Thoracic aorta (tissue), 2 donors: ENCODE measurements at places on chromosomes 13 and 19. TPM values are rescaled to one million over a fixed set of nuclear protein-coding genes. Genes with fewer than 3 reads are reported as not detected.

The APOC4 gene
- total RNA-seq = not detected

The ACTMAP gene
- total RNA-seq = 0.68 TPM

The ZNF30 gene
- 1.5 TPM for total RNA-seq

The KLK2 gene
- not detected for total RNA-seq

The OR4F17 gene
- not detected for total RNA-seq

GRCh38 chr13:20170921-20171320 lies 10.1 kb upstream of the GJA3 start:
- no peaks in the 10 kb centered on the region for H3K27me3 ChIP-seq
- H3K4me1 ChIP-seq = no peaks in the 10 kb centered on the region
- DNase-seq = no peak
- no peak overlapping the region for H3K4me3 ChIP-seq
- no peaks in the 10 kb centered on the region for H3K36me3 ChIP-seq

GRCh38 chr19:2166741-2167738 lies 3.3 kb downstream of the DOT1L start:
- no peaks in the 10 kb centered on the region for H3K36me3 ChIP-seq
- no peaks in the 10 kb centered on the region for H3K27me3 ChIP-seq
- H3K27ac ChIP-seq = peak overlapping the region; percentile 94

DNA sequence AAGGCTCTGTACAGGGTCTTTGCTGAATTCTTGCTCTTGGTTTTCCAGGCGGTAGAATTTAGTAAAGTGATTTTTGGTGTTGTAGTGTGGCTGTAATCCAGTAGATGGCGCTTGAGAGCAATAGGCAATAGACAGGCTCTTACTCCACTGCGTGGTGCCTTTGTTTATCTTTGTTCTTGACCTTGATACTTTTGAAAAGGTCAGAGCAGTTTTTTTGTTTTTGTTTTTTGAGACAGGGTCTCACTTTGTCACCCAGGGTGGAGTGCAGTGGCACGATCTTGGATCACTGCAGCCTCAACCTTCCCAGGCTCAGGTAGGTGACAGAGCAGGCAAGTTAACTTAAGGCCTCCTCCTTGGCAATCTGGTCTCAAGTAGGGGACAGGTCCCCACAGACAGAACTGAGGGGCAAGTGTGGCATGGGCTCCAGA lies 12.2 kb upstream of the LILRA5 start:
- H3K27me3 ChIP-seq = no peaks in the 10 kb centered on the region
- no peak overlapping the region for H3K27ac ChIP-seq
- no peak overlapping the region for H3K4me3 ChIP-seq
- no peaks in the 10 kb centered on the region for H3K36me3 ChIP-seq

DNA sequence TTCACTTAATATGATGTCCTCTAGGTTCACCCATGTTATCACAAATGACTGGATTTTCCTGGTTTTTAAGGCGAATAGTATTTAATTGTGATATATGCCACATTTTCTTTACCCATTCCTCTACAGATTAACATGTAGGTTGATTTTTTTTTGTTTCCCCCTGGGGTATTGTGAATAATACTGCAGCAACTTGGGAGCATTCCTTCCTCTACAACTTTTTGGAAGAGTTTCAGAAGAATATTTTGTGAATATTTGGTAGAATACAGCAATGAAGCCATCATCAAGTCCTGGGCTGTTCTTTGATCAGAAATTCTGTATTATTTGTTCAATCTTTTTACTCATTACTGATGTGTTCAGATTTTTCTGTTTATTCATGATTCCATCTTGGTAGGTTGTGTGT lies 5.6 kb upstream of the ZNF331 start:
- no peaks in the 10 kb centered on the region for H3K27me3 ChIP-seq
- H3K27ac ChIP-seq = no peak overlapping the region
- DNase-seq = no peak
- H3K4me1 ChIP-seq = no peaks in the 10 kb centered on the region

DNA sequence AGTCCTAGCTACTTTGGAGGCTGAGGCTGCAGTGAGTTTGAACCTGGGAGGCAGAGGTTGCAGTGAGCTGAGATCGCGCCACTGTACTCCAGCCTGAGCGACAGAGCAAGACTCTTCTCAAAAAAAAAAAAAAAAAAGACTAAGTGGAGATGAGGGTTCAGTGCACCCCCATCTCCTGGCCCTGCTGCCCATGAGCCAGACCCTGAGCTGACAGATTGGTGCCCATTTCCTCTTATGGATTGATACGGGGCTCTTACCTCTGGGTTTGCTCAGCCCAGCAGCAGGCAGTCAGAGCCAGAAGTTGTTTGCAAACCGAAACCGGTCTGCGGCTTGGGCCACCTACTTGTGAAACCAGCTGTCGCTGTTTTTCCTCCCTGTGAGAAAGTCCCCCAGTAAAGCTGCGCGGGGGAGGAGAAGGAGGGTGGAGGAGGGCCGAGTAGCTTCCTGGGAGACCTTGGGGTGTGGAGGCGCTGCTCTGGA lies 36.9 kb downstream of the ARRDC2 start:
- H3K4me3 ChIP-seq = peak overlapping the region; percentile 72
- H3K27ac ChIP-seq = peak overlapping the region; percentile 70
- no peaks in the 10 kb centered on the region for H3K27me3 ChIP-seq

DNA sequence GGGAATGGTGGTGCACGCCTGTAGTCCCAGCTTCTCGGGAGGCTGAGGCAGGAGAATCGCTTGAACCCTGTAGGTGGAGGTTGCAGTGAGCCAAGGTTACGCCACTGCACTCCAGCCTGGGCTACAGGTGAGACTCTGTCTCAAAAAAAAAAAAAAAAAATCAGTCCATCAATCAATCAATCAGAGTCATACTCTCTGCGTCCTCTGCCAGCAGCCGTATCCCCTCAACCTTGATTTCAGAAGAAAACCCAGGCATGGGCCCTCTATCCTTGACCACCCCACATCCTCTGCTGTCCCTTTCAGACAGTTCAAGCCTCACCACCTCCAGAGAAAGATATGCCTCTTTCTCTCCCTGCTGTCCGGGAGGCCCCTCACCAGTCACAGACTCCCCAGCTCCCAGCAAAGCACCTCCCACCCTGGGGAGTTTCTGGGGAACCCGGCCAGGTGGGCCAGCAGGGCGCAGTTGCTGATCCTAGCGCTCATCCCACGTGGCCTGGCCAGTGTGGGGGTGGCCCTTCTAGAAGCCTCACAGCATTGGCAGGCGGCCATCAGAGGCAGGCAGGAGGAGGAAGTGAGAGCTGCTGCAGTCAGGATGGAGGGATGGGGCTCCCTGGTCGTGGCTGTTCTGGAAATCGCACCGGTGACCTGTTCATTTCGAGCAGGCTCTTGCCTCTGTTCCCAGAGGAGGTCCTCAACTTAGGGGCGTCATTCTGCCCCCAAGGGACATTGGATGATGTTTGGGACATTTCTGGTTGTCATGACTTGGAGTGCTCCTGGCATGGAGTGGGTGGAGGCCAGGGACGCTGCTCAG lies 10.2 kb upstream of the JSRP1 start:
- peaks cover 32% of the 10 kb centered on the region for H3K4me1 ChIP-seq
- peak overlapping the region; percentile 77 for H3K27ac ChIP-seq
- peak; percentile 60 for DNase-seq
- peak overlapping the region; percentile 47 for H3K4me3 ChIP-seq
- peaks cover 2% of the 10 kb centered on the region for H3K36me3 ChIP-seq
- no peaks in the 10 kb centered on the region for H3K27me3 ChIP-seq

DNA sequence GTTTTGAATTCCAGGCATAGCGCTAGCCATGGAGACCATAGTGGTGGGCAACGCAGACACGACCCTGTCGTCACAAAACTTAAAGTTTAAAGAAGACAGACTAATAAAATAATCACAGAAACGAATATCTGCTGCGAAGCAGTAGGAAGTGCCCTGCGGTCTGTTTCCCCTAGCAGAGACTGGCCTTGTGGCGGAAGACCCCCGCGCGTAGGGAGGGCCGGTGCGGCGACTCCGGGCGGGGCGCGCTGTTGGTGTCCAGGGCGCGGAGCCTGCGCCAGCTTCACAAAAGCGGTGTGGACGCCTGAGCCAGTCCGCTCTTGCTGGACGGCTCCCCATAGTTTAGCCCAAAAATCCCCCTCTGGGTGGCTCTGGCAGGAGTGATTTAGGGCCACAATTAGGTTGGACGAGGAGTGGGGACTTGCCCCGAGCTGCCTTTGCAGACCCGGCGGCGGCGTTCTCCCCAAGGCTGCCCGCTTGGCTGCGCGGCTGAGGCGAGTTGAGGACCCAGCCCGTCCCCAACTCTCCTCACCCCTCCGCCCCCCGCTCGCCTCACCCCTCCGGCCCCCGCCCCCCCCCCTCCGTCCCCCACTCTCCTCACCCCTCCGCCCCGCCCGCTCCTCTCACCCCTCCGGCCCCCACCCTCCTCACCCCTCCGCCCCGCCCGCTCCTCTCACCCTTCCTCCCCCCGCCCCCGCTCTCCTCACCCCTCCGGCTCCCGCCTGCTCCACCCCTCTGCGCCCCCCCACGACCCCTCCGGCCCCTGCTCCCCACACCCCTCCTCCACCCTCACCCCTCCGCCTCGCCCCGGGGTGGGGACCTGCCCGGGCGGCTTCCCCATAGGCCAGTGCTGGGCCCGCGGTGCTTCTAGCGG lies 14.2 kb upstream of the LATS2 start:
- H3K4me3 ChIP-seq = peak overlapping the region; percentile 87
- no peak for DNase-seq
- H3K27ac ChIP-seq = peak overlapping the region; percentile 70
- no peaks in the 10 kb centered on the region for H3K27me3 ChIP-seq
- H3K4me1 ChIP-seq = peaks cover 28% of the 10 kb centered on the region
- no peaks in the 10 kb centered on the region for H3K36me3 ChIP-seq

- H3K4me1 ChIP-seq = no peaks in the 10 kb centered on the region
- no peak for DNase-seq
- H3K4me3 ChIP-seq = no peak overlapping the region
These were observed 4.7 kb downstream of the SLITRK5 start for GRCh38 chr13:87675851-87676250.

GRCh38 chr13:21076253-21076652 lies 14.9 kb upstream of the LATS2 start:
- peaks cover 20% of the 10 kb centered on the region for H3K4me1 ChIP-seq
- no peak overlapping the region for H3K27ac ChIP-seq
- H3K27me3 ChIP-seq = no peaks in the 10 kb centered on the region
- DNase-seq = no peak
- H3K4me3 ChIP-seq = peak overlapping the region; percentile 87

DNA sequence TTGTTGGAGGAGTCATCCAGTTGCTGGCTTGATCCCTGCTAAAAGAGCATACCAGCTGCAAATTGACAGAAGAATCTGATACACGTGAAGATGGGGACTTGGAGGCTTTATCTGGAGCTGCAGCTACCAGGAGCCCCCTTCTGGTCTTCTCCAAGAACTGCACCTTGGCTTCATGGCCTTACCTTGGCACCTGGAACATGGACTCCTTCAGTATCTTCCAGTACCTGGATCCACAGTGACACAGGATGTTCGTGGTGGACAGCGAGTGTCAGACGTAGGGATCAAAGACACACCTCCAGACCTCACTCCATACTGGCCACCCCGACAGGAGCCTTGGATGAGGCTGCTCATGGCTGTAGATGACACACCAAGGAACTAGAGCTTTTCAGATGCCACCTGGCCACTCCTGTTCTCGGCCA lies 9.9 kb upstream of the ACSBG2 start:
- no peak overlapping the region for H3K4me3 ChIP-seq
- no peaks in the 10 kb centered on the region for H3K36me3 ChIP-seq
- no peaks in the 10 kb centered on the region for H3K27me3 ChIP-seq
- no peak overlapping the region for H3K27ac ChIP-seq

DNA sequence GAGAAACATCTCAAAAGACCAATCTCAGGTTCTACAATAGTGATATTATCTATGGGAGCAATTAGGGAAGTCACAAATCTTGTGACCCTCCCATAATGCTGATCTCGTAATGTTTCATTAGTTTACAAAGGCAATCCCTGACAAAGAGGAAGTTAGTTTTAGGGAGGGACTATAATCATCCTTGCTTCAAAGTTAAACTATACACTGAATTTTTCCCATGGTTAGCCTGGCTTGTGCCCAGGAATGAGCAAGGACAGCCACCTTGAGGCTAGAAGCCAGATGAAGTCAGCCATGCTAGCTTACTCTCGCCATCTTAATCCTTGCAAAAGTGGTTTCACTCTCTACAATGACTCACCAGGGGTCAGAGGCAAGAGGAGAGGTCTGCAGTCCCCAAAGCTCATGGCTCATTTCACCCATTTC lies 5.4 kb downstream of the CEACAM3 start:
- H3K4me1 ChIP-seq = no peaks in the 10 kb centered on the region
- no peaks in the 10 kb centered on the region for H3K27me3 ChIP-seq
- DNase-seq = no peak
- no peak overlapping the region for H3K27ac ChIP-seq
- no peak overlapping the region for H3K4me3 ChIP-seq

DNA sequence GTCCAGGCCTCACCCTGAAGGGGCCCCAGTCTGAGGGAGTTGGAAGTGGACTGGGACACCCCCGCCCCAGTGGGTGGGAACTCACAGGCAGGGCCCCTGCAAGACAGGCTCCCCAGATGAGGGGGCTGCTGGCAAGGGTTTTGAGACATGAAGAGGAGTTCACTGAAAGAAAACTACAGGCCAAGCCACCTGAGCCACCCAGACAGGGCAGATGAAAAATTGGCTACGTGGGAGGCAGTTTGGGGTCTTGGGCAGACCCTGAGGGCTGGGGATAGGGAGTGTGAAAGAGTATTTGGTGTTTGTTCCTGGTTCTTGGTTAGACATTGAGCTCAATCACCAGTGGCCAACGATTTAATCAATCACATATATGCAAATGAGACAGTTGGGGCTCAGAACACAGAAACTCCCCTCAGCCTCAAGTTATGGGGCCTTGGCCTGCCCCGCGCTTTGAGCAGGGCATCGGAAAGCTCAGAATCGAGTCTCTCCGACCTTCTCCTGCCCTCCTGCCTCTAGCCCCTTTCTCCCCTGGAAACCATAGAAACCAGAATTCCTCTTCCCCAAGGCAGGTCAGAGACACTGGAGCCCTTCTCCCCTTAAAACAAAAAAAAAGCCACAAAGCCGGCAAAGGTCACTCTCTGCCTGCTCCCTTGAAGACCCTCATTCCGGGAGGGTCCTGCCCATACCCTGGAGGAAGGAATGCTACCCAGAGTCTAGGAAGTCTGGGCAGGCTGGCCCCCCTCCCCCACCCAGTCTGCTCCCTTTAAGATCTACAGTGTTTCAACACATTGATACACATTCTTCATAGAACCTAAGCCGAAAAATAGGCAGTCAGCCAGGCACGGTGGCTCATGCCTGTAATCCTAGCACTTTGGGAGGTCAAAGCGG lies 1.3 kb upstream of the ISYNA1 start:
- H3K4me3 ChIP-seq = no peak overlapping the region
- H3K4me1 ChIP-seq = peaks cover 48% of the 10 kb centered on the region
- H3K27ac ChIP-seq = peak overlapping the region; percentile 82
- H3K27me3 ChIP-seq = no peaks in the 10 kb centered on the region

DNA sequence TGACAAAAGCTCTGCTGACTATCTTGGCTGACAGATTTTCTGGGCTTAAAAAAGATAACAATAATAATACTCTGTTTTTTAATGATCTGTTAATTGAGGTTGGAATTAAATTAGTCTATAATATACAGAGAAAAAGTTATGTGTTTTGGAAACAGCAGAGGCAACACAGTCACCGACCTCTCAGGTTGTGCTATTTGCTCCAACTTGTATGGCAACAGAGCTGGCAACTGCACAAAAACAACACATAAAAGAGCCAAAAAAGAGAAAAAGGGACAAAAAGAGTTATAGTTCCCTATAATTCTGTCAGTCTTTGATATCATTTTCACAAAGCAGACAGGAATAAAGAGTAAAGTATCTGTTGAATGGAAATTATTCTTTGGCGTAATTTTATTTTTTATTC lies 102.3 kb upstream of the POSTN start:
- no peak for DNase-seq
- H3K4me1 ChIP-seq = peaks cover 6% of the 10 kb centered on the region
- H3K27ac ChIP-seq = no peak overlapping the region
- H3K27me3 ChIP-seq = no peaks in the 10 kb centered on the region
- H3K4me3 ChIP-seq = no peak overlapping the region
- no peaks in the 10 kb centered on the region for H3K36me3 ChIP-seq
